Fibroblast of villous mesenchyme (primary cell): ENCODE measurements at places on chromosomes 7 and 10. TPM values are rescaled to one million over a fixed set of nuclear protein-coding genes. Genes with fewer than 3 reads are reported as not detected.

DNA sequence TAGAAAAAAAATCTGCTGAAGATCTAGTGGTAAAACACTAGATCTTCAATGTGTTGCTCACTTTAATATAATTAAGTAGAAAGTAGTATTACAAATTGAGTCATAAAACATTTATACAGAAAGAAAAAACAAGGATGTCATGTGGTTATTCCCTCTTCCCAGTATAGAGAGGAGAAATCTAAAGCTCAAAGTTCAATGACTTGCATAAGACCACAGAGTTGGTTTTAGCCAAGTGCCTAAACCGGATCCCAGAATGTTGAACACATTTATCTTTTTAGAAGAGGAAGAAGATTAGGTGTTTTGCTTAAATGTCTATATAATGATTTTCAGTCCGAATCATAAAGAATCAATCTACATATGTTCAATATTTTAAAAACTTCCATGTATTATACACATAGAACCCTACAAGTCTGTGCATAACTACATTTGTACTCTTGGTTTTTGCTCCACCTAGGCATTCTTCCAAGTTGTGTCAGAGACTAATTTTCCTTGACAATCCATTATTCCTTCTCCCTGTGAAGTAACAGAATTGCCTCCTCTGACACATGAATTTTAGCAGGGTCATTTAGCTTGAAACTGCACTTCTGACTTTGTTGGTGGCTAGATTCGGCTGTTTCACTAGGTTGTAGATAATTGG lies 389.2 kb downstream of the MAGI2 start:
- DNase-seq, result no peak

- DNase-seq, result no peak
Measured at GRCh38 chr10:89952751-89953150, 251.4 kb downstream of the KIF20B start.

The OR13A1 gene
- not detected in 2 replicates for total RNA-seq

- peak; percentile 67 for DNase-seq
Measured at GRCh38 chr7:35758421-35758820, 42.4 kb upstream of the SEPTIN7 start.

- DNase-seq, result peak; percentile 67
Measured at GRCh38 chr10:61188691-61189090, 244.7 kb upstream of the RHOBTB1 start.

DNA sequence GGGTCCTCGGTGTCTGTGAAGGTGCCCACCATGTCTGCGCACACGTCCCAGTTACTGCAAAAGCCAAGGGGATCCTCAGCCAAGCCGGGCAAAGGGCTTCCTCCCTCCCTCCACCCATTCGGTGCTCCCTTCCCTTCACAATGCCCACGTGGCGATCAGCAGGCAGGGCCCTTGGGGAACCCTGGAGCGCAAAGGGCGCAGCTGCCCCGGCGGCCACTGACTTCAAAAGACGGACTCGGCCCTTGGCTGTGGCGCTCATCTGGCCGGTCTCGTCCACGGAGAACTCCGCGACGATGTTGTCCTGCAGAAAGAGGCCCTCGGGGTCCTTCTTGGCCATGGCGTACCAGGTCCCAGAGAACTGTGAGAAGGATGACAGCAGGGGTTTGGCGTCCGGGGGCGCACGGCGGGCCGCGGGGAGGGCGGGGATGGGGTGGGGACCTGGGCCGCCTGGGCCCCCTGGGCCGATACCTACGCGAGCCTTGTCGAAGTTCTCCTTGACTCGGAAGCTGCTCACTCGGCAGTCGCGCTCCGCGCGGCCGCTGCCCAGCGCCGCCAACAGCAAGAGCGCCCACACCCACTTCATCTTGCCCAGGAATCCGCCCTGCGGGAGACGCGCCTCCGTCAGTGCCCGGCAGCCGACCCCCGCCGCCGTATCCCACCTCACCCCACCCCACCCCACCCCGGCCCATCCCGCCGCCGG lies 439 bp downstream of the RBP4 start:
- DNase-seq, result peak; percentile 41

DNA sequence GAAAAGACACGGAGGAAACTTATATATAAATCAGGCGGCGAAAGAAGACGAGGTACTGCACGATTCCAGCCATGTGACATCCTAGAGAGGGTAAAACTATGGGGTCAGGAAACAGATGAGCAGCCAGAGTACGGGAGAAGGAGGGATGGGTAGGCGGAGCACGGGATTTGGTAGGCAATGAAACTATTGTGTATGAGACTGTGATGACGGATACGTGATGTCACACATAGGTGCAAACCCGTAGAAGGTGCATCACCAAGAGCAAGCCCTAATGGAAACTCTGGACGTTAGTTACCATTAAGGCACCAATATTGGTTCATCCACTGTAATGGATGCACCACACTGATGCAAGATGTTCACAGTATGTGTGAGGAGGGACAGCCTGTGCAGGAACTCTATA lies 93.8 kb upstream of the MGMT start:
- no peak for DNase-seq

DNA sequence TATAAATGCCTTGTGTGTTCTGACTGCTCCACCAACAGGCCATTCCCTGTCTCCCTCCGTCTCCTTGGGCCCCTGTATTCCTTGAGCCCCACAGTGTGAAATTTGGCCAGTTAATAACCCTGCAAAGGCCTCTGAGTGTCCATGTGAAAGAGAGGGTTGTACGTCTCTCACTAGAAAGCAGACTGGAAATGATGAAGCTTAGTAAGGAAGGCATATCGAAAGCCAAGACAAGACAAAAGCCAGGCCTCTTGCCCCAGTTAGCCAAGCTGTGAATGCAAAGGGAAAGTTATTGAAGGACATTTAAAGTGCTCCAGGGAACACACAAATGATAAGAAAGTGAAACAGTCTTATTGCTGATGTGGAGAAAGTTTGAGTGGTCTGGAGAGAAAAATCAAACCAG lies 680.2 kb downstream of the SDK1 start:
- no peak for DNase-seq
